ENCODE measurements at places on chromosomes 2 and 18.

GRCh38 chr2:119218478-119219064 is 5.1 kb upstream of the STEAP3 start:
- DNase-seq = peak; percentile 81

GRCh38 chr2:1618191-1618961 is 125.9 kb downstream of the PXDN start:
- DNase-seq = no peak

- no peak for DNase-seq
Observed at GRCh38 chr2:207216457-207216856, 50.7 kb upstream of the KLF7 start.

- DNase-seq = peak; percentile 96
Observed at GRCh38 chr2:238883421-238883901, 35.6 kb downstream of the TWIST2 start.

GRCh38 chr18:59340817-59341216 is 18.2 kb downstream of the LMAN1 start:
- DNase-seq = no peak

DNA sequence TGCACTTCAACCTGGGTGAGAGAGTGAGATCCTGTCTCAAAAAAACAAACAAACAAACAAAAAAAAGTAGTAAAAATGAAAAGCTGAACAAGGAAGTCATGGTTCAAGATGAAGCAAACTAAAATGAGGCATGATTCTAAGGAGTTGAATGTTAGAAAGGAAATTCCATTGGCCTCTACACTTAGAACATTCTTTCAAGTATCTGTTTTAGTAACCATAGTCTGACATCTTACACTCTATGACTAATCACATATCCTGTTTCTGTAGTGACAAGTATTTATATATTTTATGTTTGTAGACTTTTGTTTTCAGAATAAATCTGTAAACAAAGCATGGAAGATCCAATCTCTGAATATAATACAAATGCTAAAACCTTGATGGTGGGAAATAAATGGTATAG is 164.1 kb downstream of the KIAA1328 start:
- peak; percentile 37 for DNase-seq

GRCh38 chr2:3487028-3487425 is 32.3 kb downstream of the ADI1 start:
- no peak for DNase-seq

GRCh38 chr2:96591494-96591893 is 46.6 kb downstream of the KANSL3 start:
- DNase-seq = no peak

GRCh38 chr2:240718896-240719490 is 27.3 kb downstream of the AQP12A start:
- no peak for DNase-seq

DNA sequence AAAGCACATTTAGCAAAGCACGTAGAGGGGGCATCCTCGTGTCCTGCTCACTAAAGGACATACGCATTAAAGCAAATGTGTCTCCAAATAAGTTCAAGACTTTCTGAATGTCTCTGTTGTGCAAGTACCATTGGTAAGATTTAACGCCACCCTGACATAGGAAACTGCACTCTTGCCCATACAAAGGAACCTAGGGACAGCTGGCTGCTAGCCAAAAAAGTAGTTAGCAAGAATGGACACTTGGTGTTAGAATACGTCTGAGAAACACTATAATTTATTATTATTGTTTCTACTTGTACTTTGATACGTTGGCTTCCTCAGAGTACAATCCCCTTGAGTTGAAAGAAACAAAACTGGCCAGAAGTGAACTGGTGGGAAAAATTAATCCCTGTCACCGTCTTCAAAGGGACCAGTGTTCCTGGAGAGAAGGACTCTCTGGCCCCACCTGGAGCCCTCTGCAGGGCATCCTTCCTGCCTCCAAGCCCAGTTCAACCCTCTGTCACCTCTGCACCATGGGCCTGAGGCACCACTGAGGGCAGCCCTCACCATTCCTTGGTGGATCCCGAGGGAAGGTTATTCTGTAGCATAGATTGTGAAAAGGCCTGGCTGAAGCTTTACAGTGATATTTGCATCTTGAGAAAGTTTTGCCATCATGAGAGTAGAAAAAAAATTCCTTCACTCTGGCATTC is 51.4 kb upstream of the APCDD1 start:
- no peak for DNase-seq
